ENCODE measurements at places on chromosomes 1 and 21.

- no peak for DNase-seq
Observed at GRCh38 chr1:14737561-14738094, 139.1 kb downstream of the KAZN start.

DNA sequence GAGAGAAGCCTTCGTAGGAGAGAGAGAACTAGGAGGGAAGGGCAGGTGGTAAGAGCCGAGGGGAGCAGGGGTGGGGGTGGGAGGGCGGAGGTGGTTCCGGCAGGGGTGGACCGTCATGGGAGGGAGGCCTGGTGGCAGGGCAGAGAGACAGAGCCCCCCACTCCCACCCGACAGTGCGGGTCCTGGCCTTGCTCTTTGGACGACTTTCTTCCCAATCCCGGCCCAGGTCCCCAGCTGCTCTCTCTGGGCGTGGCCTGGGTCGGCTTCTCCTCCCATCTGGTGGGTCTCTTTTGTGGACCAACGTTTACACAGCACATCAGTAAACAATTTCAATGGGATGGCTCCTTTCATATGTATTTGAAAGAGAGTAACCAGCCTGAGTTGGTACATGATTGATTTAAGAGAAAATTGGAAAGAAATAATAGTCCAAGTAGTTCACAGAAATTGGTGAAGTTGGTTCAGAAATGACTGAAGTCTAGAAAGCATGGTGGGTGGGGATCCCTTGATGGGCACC lies 56.9 kb downstream of the LDLRAD2 start:
- DNase-seq = no peak

- DNase-seq = no peak
Observed at GRCh38 chr1:195909061-195909460, 699.2 kb downstream of the KCNT2 start.

DNA sequence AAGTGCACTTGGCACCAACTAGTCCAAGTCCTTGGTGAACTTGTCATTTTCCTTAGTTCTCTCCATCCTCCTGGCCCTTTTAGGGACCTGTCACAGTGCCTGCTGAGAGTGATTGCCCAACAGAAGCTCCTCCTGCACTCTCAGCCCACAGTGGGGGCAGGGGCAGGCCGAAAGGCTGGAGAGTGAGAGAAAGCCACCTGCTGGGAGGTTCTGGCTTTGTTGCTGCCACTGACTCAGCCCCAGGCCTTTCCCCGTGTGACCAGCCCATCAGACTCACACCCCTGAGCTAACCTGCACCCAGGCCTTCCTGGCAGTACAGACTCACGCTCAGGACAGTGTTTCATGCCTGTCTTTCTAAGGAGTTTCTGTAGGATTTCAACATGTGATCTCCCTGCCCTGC lies 17.1 kb upstream of the PROK1 start:
- peak; percentile 15 for DNase-seq

- no peak for DNase-seq
Observed at GRCh38 chr1:241674805-241675384, 22.8 kb downstream of the WDR64 start.

- DNase-seq = no peak
Observed at GRCh38 chr1:207747627-207748492, 4.0 kb upstream of the CD46 start.

DNA sequence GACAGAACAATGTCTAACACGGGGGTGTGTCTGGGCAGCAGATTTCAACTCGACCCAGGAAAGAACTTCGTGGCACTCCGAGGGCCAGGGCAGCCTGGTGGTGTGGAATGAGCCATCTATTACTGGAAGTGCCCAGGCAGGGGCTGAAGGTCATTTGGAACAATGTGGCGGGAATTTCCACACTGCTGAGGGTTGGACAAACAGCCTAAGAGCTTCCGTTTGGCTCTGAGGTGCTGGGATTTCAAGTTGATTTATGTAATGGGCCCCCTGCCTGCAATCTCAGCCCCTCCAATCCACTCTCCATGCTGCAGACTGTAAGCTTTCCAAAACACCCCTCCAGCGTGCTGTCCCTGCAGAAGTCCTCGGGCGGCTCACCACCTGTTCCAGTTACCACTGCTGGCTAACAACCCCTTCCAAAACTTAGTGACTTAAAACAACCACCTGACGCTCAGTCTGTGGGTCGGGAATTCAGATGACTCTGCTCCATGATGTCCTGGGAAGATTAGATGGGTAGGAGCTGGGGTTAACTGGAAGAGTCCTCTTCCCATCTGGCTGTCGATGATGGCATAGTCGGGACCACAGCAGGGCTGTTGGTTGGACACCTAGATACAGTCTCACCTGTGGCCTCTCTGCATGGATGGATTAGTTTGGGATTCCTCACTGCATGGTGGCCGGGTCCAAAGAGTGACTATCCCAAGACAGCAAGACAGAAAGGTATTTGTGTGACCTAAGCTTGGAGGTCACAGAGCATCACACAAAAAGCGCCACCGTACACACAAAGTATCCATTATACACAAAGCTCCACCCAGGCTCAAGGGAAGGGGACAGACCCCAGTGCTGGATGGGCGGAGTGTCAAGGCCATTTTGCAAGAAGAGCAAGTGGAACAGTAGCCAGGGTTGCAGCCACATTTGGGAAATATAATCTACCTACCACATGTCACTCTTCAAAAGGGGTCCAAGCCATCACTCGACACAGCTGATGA lies 89.7 kb upstream of the IFFO2 start:
- no peak for DNase-seq

DNA sequence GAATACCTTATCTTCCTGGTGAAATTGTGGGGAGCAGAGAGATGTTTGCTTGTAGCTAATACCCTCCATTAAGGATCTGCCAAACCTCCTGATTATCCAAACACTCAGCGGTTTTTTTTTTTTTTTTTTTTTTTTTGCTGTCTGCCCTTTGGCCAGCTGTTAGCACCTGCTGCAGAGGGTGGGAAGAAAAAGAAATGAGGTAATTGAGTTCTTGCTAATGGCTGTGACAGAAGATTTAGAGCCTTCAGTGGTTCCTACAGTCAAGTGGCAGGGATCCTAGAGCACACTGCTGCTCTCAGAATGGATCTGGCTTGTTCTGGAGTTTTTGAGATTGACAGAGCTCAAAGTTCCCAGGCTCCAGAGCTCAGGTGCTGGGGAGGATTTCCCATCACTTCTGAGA lies 342.5 kb downstream of the DISC1 start:
- no peak for DNase-seq

GRCh38 chr1:13682444-13682843 lies 17.5 kb upstream of the PRDM2 start:
- no peak for DNase-seq

DNA sequence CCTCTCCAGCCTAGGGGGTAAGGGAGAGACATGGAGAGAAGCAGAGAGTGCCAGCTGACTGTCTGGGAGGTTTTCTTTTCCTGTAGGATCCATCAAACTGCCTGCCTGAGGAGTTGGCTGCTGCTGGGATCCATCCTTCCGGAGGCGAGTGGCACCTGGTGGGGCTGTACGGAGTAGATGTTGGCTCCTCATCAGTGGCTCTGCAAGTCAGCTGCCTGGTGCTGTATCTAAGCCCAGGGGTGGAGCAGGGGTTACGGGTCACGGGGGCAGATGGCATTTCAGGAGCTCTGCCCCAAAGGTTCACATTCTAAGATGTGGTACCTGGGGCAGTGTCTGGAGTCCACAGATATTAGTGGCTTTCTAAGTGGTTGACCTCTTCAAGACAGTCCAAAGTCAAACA lies 128.0 kb downstream of the ACTL8 start:
- no peak for DNase-seq
